ENCODE measurements at places on chromosomes 2 and 18.

DNA sequence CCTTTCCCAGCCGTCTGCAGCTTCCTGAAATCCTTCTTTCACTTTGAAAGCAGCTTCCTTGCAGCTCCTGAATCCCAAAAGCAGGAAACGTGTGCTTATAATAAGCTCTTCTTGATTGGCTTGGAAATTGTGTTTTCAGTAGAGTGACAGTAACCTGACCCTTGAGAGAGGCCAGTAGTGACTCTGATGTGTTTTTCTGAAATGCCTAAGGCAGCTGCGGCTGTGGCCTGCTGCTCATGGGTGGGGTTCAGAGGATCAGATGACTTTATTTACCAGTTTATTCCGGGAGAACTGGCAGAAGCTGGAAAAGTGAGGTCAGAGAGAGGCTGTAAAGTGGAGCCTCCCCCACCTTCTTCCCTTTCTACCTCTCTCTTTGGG, 31.9 kb upstream of the RPIA start:
- DNase-seq, result peak; percentile 69

DNA sequence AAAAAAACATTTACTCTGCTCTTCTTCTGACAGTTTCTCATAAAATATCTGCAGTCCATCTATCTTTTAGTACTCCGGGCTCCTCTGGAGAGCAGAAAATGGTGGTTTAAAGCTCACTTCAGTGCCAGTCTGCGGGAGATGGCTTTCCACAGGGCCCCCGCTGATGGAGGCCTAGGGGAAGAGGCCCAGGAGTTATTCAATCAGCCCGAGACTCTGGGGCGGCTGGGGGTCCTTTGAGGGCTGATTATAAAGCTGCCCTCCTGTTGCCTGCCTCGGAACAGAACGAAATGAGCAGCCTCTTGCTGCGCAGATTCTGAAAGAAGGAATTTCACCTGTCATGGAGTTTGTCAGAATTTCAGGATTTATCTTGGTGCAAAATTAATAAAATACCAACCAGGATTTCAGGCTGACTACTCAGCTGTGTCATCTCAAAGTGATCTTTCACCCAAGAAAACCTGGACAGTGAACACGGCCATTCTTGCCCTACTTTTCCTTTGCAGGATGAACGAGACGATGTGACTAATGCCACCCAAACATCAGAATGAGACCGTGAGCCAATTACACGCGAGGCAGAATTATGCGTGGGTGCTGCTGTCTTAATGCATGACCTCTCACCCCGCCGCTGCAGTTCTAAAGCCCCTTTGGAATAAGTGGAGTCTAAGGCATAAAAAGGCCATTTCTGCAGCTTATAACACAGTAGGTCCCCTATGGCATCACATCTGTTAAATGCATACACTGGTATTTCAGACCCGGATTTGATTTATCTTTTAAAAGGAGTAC, 273.8 kb downstream of the ZNF521 start:
- DNase-seq, result no peak

DNA sequence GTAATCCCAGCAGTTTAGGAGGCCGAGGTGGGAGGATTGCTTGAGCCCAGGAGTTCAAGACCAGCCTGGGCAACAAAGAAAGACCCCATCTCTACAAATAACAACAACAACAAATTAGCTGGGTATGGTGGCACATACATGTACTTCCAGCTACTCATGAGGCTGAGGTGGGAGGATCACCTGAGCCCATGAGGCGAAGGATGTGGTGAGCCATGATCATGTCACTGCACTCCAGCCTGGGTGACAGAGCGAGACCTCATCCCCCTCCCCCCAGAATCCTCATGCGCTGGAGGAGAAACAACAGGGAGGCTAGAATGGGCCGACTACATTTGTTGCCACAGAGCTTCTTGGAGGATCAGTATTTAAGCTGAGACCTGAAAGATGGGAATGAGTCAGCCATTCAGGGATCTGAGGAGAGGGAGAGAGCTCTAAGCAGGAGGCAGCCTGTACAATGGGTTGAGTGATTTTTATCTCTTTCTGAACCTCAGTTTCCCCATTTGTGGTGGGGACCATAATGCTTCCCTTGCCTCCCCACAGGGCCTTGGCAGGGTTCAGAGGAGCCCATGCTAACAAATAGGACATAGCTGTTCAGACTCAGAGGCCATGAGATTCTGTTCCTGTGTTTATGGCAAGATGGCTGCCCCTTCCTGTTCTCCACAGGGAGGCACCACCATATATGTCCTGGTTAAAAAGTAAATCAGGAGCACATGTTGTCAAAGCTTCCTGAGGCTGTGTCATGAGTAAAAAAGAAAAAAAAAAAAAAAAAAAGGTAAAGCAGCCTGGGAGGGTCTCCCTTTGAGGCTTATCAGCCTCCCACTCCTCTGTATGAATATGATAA, 131.4 kb upstream of the HAAO start:
- DNase-seq, result no peak

GRCh38 chr2:240162939-240163714, 22.7 kb upstream of the OTOS start:
- no peak for DNase-seq

DNA sequence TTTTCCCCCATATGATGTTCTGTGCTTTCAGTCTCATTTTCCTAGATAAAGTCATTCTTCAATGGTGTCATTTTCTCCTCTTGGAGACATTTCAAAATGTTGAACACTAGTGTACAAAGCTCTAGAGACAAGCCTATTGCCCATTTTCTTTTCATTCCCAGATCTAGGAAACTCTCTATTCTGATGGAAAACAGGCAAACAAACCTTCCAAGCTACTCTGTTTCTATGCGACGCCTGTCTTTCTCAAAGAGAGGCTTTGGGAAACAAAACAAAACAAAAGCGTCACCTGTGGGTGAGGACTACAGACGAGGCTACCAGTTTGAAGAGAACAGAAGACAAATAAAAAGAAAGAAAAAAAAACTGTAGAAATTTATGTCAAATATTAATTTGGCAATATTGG, 311.0 kb downstream of the CBLN2 start:
- no peak for DNase-seq

GRCh38 chr2:130915595-130916437, 79.1 kb downstream of the ARHGEF4 start:
- no peak for DNase-seq

- no peak for DNase-seq
These were observed 17.8 kb downstream of the HPCAL1 start for GRCh38 chr2:10320575-10320931.

GRCh38 chr2:38794235-38794946, 16.4 kb downstream of the GEMIN6 start:
- no peak for DNase-seq

GRCh38 chr2:147083664-147084063, 761.2 kb upstream of the ACVR2A start:
- no peak for DNase-seq

DNA sequence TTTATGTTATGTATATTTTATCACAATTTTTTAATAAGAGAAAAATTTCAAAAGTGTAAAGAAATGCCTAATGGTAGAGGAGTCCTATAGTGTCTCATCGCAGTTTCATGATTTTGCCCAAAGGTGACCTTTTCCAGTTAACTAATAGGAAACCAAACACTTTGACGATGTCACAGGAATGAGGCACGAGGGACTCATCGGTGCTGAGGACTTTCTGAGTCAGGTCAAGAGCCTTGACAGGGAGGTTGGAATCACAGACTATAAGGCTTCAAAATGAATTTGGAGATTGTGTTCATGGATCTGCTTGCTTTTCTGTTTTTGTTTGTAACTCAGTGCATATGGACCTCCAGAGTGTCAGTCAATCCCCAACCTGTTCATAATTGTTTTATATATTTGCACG, 15.1 kb upstream of the RTTN start:
- DNase-seq, result no peak

GRCh38 chr2:45721150-45721549, 69.7 kb downstream of the PRKCE start:
- no peak for DNase-seq

GRCh38 chr2:231047274-231047922, 9.3 kb upstream of the PSMD1 start:
- DNase-seq, result no peak

DNA sequence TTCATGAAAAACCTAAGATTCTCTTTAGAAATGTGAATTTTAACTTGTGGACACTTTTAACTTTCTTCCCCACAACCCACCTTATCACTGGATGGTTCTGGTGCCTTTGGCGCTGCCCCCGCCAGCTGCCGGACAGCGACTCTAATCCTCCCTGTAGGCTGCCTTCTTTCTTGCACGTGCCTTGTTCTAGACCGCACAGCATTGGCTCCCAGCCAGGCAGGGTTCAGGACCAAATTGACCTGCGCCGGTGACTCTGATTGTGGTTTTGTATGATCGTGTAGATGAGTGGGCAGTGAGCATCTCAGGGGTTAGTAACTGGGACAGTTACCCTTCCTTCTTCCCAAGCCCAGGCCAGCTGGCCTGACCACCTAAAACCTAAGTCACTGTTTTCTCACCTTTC, 106.8 kb downstream of the ASAP2 start:
- no peak for DNase-seq

- no peak for DNase-seq
These were observed 83.9 kb upstream of the MAPRE2 start for GRCh38 chr18:34957119-34957863.

DNA sequence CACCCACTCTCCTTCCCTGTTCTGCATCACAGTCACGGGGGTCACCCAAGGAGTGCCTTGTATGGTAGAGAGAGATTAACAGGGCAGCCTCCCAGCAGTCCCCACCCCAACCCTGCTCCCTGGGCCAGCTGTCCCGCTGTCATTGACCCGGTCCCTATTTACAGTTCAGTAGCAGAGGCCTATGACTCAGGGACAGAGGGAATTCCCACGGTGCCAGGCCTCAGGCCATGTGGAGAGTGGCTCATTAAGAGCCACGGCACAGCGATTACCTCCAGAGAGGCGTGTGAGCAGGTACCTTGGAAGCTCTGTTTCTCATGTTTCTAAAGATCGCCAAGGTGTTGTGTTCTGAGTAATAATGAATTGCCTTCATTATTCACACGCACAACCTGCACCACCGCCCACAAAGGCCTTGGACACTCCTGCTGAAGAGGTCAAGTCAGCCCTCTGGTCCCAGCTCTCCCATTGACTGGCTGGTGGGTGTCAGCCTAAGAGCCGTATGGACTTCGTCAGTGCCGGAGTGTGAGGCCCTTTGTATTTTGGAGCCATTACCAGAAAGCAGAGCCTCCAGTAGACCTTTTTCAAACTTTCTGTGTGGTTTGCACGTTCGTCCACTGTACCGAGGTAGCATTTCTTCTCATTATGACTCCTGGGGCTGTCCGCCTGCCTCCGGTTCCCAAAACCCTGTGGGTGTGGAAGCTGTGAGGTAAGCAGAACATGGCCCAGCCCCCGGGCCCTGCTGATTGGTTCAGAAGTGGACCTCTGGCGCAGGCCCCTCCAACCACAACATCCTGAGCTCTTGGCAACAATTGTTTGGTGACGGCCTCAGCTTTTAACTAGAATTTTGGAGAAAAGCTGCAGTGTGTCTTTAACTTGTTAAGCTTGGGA, 47.0 kb downstream of the SERTAD2 start:
- DNase-seq, result no peak

- no peak for DNase-seq
These were observed 7.9 kb downstream of the IMPA2 start for GRCh38 chr18:11989174-11989573.

DNA sequence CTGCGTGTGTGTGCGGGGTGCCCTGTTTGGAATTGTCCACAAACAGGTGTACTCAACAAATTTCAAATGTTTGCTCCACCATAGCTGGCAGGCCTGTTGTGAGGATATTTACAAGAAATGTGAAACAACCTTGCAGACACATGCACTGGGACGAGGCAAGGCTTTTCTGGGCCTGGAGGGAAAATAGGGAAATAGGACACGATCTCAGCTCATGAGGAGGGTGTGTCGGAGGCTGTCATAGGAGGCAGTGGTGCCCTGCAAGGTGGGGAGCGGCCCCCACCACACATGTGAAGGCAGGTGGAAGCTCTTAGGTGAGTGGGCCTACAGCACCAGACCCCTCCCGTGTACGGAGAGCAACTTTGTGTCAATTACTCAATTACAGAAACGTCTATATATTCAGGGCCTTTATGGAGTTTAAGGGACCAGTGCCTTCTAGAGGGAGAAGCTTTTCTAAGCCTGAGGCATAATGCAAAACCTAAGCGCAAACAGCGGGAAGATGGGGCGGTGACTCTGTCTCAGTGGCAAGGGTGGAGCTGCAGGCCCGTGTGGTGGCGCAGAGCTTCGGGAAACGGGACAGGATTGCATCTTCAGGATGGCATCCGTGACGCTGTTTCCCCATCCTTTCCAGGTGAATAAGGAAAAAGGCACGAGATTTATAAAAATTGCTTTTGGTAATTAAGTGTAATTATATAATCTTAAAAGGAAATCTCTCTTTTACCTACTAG, 48.0 kb downstream of the RNF144A start:
- no peak for DNase-seq

DNA sequence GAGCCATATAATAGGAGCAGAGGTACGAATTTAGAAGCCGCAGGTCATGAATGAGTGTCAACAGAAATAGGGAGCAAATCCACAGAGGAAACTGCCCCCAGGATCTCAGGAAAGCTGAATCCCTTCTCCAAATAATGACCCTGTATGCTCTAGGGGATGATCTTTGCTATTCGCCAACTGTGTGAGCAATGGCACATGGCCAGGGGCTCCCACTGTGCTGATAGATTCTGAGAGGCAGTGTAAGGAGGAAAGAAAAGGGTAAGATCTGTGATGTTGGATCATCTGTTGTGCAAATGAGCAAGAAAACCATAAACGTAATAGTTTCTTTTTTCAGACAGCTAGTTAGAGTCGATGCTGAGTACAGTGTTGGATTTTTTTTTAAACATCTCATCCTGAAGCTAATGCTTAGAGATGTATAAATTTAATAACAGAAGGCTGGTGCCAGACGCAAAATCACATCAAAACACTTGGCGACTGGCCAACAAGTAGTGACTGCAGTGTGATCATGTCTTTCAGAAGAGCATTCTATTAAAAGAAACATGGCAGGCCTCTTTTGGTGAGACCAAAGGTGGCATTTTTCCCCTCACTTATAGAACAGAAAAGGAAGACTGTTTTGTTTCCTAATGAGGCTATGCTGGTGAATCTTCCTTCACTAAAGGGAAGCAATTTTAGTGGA, 77.4 kb downstream of the ABCA12 start:
- no peak for DNase-seq

DNA sequence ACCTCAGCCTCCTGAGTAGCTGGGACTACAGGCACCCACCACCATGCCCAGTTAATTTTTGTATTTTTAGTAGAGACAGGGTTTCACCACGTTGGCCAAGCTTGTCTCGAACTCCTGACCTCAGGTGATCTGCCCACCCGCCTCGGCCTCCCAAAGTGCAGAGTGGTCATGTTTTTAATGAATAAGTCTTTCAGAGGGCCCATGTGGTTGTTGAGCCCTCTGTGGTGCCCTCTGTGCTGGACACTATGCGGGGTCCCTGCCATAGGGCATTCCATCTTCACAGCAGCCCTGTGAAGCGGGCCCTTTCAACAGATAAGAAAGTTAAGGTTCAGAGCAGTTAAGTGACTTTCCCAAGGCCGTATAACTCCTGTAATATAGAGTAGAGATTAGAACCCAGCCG, 25.9 kb downstream of the MYO7B start:
- no peak for DNase-seq

DNA sequence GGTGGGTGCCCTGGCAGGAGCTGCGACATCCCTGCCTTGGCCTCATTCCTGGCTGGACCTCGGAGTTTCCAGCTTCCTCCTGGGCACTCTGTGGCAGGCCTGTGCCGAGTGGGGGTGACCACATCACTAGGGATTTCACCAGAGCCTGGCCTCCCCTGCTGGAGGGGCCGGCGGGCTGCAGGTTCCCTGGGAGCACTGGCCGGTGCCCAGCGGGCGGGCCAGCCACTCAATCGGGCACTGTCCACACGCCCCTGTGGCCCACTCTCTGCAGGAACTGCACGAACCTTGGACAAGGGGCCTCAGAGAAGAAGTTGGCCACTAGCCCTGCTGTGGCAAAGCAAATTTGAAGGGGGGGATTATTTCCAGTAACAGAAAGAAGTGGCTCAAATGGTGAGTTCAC, 110.7 kb upstream of the APCDD1 start:
- DNase-seq, result no peak

- no peak for DNase-seq
These were observed 149.8 kb downstream of the ACTR3 start for GRCh38 chr2:114039677-114040076.
